CD4-positive, alpha-beta T cell (primary cell): ENCODE measurements at places on chromosomes 13 and 19.

- no peak for DNase-seq
Measured at GRCh38 chr13:58478858-58479257, 847.3 kb downstream of the PCDH17 start.

- no peak for DNase-seq
Measured at GRCh38 chr19:19630426-19630825, 2.4 kb upstream of the LPAR2 start.

- DNase-seq, result no peak
Measured at GRCh38 chr13:22893777-22894176, 287.0 kb upstream of the SGCG start.

GRCh38 chr19:7778081-7778480 is 15.0 kb downstream of the CLEC4M start:
- no peak for DNase-seq
